ENCODE measurements at places on chromosomes 1 and 21.

DNA sequence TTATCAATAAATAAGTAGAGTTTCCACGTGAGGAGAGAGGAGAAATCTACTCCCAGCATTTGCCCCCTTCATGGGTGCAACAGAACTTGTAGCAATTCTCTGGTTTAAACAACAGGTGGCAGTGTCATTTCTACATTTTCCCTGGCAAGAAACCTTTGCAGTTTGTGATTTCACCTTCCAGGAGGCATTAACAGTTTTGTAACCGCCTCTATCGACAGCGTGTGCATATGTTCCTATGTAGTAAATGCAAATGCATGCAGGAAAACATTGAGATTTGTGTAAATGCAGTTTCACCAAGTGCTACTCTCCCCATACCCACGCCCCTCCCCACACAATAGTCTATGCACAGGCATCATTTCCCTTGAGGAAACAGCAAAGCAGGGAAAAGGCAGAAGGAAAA is 494.7 kb downstream of the SMYD3 start:
- peak; percentile 72 for DNase-seq

DNA sequence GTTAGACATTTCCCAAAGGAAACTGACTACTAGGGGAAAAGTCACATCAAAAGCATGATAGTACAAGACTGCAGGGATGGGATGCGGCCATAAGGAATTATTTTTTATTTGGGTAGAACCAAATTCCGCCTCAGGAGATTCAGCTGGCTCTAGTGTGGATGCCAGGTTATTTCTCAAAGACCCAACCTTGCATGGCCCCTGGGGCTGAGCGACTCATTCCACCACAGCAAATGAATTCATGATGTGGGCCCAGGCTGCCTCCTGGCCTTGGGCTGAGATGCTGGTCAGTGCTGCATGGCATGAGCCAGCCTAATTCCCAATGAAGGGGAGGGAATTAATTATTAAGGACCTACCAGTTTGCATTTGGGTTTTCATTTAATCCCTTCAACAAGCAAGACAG is 11.8 kb downstream of the TMEM35B start:
- no peak for DNase-seq

GRCh38 chr1:192554904-192555303 is 20.7 kb upstream of the RGS1 start:
- DNase-seq = no peak

DNA sequence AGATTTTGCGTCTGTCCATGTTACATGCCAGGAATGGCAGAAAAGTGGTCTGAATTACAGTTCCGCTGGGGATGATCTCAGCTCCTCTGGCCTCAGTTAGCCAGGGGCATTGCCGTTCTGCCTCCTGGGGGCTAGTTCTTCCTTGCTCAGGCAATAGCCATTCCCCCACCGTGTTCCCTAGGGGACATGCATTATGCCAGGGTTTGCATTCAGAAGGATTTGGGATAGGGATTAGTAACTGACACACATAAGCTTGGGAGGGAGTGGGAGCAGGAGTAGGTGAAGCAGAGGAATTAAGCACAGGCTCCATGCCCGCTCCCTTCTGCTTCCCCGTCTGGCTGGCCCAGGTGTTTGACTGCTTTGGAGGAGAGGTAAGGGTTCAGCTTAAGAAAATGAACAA is 12.7 kb downstream of the LRRC71 start:
- DNase-seq = no peak

GRCh38 chr21:41557884-41558283 is 49.9 kb upstream of the TMPRSS2 start:
- no peak for DNase-seq

DNA sequence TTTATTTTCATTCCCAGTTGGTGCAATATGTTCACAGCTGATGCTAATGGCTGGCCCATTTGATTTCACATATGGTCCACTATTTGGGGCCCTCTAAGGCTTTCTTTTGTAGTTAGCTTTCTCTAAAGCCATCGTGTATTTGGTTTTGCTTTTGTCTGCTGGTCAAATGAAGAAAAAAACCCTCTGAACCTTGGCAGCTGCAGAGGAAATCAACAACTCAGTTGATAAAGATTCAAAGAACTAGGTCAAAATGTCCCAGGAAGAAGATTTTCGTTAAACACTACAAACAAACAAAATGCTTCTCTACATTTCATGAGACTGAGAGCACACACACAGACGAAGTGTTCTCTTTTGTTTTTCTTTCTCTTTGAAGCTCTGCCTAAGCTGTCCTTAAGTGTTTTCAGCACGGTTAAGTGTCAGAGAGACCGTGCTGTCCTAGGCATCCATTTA is 655.0 kb downstream of the RWDD3 start:
- DNase-seq = no peak

DNA sequence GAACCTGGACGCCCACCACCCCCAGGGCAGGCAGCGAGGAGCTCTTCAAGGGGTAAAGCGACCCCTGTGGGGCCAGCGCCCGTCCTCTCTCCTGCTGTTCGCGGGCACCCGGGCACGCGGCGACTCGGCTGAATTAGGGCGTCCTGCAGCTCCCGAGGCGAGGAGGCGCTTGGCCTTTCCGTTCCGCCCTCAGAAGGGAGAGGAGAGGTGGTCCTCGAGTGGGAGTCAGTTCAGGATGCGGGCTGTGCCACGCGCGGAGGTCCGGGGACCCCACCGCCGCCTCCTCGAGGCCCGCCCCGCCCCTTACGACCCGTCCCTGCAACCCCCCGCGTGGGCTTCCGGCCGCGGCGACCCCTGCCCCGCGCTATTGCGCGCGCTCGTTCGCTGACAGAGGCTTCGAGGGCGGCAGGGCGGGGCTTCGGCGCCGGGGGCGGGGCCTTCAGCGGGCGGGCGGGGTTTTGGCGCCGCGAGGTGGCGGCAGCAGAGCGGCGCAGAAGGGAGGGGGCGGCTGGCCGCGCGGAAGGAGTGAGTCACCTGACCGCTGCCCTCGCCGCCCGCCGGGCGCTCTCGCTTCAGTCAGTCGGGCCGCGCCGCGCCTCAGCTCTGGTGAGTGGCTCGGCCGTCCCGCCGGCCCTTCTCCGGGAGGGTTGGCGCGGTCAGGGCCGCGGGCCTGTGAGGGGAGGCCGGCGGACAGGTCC is at the start of gene BACH1:
TSS of gene BACH1 (plus strand) at position 575 of the 698 bp plus-strand sequence. CDS start 22,359 bp downstream, outside the sequence.
- peak; percentile 93 for DNase-seq

DNA sequence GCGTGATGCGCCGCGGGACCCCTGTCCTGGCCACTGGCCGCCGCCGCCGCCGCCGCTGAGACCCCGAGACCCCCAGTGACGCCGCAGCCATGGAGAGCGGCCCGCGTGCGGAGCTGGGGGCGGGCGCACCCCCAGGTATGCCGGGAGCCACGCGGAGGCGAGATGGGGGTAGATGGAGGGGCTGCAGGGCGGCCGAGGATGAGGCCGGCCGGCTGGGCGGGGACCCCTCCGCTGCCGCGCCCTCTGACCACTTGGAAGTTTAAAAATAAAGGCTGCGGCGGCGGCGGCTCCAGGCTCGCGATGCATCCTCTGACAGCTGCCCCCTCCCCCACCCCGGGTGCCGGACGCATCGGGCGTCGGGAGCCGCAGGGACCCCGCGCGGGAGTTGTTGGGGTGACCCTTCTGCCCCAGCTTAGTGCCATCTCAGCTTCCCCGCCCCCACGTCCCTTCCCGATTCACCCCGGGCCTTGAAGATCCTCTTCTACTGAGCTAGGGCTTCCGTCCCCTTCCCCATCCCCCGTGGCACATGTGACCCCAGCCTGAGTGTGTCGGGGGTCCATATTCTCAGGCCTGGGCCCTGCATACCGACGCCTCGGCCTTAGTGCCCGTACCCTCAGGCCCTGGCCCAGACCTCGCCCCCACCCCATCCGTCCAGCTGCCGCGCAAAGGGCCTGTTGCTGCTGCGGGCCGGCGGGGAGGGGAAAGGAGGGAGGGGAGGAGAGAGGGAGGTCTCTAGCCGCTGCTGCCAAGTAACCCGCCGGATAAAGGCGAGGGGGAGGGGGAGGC is 562 bp downstream of the MAP7D1 start:
- peak; percentile 83 for DNase-seq

GRCh38 chr1:153355445-153356071 is 2.1 kb upstream of the S100A9 start:
- peak; percentile 88 for DNase-seq

DNA sequence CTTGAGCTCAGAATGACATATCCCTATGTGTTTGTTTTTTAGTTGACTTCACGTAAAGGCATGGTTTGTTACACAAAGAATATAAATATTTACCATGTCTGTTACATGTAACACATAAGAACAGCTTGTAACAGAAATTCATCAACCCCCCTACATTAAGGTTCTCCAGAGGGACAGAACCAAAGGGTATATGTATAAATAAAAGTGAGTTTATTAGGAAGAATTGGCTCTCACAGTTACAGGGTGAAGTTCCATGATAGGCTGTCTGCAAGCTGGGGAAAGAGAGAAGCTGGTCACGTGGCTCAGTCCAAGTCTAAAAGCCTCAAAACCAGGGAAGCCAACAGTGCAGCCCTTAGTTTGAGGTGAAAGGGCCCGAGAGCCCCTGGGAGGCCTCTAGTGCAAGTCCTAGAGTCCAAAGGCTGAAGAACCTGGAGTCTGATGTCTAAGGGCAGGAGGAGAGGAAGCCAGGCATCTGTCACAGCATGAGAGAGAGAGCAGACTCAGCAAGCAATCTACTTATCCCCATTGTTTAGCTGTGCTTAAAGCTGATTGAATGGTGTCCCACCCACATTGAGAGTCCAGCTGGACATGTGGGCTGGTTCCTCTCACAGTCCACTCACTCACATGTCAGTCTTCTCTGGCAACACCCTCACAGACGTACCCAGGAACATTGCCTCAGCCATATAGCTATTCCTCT is 15.8 kb downstream of the THRAP3 start:
- DNase-seq = no peak

- DNase-seq = no peak
These were observed 38.5 kb upstream of the BCL9 start for GRCh38 chr1:147502760-147503159.

DNA sequence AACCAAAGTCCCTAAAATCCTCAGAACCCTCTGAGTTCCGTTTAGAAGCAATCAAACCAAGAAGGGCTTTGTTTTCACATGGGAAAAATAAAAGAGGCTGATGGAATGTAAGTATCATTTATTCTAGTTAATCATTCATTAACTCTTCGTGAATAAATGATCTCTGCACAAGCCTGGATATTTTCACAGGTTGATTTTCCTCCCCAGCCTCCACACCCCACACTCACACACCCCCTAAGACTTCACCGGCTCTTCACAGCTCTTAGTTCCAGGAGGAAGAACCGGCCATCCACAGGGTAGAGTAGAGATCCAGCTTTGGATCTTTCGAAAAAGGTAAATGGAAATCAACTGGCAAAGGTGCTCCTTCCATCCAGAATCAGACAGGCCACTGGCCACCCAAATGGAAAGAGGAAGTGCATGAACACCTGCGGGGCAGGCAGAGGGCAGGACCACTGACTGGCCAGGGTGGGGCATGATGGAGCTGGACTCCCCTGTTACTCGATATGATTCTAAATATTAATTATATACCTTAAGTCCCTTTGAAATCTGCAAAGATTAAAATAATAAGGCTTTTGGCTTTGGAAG is 10.0 kb downstream of the C1orf198 start:
- DNase-seq = no peak

DNA sequence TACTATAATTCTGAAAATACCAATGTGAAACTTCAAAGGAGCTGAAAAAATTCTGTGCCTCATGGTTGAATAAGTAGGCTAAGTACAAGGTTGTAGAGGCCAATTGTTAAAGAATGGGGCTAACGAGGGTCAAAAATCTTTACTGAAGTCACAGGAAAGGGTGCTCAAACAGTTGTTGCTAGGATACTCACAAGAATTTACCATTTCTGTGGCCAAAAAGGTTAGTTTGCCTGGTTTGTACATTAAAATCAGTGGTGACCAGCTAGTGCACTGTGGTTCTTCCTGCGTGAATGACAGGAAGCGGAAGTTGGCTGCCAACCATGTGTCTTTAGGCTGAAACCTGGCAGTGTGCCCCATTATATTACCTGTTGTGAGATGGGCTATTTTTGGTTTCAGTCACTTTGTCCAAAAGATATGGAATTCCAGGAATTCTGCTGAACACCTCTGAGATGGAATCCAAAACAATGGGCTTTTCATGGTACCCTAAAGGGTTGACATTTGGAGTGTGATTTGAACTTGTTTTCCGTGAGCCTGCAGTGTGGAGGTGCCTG is 13.5 kb downstream of the MAP3K21 start:
- no peak for DNase-seq

DNA sequence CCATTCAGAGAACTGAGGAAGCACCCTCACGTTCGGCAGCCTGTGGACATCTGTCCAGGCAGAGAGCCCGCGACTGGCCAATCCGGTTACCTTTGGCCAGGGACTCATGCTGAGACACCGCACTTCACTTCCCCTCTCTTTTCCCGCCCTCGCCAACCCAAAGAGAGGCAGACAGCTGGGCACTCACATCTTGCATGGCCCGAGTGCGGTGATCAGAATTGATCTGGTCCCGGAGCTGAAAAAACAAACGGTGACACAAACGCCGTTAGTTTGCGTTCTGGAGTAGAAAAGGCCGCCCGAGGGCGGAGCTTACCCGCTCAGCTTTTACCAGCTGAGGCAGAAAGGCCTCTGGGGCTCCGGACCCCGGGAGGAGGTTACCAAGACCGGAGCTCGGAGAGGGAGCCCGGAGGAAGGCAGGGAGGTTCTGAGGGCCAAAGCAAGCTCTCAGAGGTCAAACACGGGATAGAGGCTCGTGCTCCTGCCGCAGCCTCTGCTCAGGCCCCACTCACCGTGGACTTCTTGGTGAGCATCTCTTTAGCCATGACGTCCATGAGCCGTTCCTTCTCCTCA is 376 bp downstream of the SF3A3 start:
- peak; percentile 76 for DNase-seq

DNA sequence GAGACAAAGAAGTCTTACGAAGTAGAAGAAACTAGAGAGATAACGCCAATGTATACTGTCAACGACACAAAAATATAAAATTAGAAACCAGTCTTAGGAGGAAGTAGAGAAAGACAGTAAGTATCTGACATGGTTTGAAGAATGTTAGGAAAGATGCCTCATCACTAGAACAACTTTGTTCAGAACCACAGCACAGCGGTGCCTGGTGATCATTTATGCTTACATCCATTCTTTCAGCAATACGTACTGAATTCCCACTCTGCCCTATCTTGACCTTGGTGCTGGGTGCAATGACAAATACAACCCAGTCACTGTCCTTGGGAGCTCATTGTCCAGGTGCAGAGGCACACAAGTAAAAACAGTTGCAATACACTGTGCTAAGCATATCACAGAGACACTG is 104.4 kb downstream of the TM2D1 start:
- DNase-seq = no peak

- DNase-seq = no peak
These were observed 1237.4 kb upstream of the TMPRSS15 start for GRCh38 chr21:19640964-19641363.

DNA sequence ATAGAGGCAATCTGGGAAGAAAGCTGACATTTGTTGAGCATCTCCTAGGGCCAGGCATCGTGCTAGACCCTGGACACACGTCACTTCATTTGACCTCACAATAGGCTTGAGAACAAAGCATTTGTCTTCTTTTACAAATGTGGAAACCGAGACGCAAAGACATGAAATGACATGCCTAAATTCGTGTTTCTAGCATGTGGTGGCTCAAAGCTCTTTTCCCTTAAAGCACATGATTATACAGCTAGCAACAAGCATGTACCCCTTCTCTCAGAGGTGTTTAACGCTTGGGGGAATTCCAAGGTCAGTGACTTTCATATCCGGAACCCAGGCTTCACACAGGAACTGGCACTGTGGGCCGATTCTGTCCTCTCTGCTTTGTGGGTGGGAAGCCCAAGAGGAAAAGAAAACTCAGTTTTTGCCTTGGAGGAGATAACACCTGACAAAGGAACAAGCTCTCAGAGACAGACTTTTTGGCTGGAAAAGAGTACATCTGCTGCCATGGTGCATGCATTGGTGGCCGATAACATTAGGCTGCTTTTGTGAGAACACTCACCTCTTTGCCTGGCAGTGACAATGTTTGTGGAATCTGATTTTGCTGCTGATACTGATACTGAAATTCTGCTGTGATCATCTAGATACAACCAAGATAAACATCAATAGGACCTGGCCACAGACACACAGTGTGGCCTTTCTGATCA is 15.4 kb upstream of the CD2 start:
- DNase-seq = no peak

Measured in NB4 (cell line).